Effector memory CD4-positive, alpha-beta T cell (primary cell): ENCODE measurements at places on chromosomes 7 and 10.

DNA sequence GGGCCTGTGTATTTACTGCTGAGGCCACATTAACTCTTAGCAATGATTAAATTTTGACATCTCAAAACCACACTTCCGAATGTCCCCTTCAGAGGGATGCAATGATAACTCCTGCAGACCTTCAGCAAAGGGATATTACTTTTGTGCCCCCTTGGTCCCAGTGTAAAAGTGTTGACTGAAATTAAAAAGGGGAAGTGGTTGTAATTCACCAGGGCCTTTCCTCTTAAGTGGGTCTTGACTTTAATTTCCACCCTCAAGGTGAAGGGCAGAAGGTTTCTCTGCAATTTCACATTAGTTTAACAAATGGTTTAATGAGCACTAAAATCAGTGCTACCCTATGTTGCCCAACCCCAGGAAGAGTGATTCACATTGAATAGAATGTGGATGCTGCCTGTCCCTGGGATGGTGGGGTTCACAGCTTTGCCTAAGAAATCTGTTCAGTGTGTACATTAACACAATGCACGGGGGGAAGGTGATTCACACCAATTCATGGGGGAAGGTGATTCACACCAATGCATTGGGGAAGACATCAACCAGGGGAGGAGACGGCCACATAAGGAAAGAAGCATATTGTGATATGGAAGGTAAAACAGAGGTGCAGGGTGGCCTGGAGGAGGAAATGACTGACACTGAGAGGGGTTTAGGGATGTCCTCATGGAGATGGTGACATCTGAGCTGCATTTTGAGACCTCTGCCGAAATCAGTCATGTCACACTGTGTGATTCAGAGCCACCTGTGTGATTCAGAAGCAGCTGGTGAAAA, 19.4 kb upstream of the TNS3 start:
- no peak overlapping the region for H3K4me3 ChIP-seq
- H3K36me3 ChIP-seq, result no peaks in the 10 kb centered on the region
- H3K27me3 ChIP-seq, result no peaks in the 10 kb centered on the region
- H3K27ac ChIP-seq, result no peak overlapping the region

DNA sequence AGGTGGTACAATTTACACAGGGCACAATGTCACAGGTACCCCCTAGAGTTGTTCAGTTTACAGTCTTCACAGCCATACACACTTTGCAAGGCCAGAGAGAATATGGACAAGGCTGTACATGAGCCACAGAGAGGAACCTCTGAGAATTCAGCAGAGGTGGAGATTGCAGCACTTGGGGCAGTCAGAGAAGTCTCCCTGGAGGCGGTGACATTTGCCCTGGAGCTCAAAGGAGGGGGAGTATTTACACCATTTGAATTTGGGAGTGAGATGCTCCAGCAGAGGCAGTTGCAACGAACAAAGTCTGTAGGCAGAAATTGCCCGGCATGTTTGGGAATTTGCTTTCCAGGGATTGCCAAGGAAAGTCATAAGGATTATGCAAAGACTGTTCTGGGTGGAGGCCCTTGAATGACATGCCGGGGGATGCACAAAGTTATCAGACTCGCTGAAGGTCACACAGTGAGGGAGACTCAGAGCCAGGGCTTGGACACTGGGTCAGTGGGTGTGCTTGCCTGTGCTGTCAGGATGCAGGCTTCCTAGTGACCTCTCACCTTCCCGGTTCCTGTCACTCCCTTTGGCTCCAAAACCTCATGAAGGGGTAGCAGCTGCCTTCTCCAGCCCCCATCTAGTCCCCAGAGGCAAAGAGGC, 160.7 kb upstream of the PCBD1 start:
- H3K36me3 ChIP-seq, result no peaks in the 10 kb centered on the region
- no peaks in the 10 kb centered on the region for H3K27me3 ChIP-seq
- no peak overlapping the region for H3K27ac ChIP-seq
- DNase-seq, result no peak

GRCh38 chr7:16914771-16915170, 33.0 kb upstream of the AGR3 start:
- H3K4me1 ChIP-seq, result no peaks in the 10 kb centered on the region
- no peaks in the 10 kb centered on the region for H3K27me3 ChIP-seq

DNA sequence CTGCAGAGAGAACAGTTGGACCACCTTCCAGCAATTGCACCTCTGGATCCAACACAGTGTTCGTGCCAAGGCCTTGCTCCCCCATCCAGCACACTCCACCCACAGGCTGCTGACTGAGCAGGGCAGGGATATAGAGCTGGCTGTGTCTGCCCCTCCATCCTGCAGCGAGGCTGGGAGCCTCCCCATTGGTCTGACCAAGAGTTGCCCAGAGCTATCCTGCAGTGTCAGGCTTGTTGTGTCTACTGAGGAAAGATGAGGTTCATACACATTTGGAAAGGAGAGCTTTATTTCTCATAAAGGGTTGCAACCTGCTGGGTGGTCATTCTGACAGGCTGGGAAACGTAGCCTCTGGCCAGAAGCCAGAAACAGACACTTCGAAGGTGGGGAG, 27.1 kb downstream of the PRF1 start:
- H3K4me3 ChIP-seq, result no peak overlapping the region
- H3K36me3 ChIP-seq, result no peaks in the 10 kb centered on the region
- H3K27me3 ChIP-seq, result no peaks in the 10 kb centered on the region
- DNase-seq, result no peak

DNA sequence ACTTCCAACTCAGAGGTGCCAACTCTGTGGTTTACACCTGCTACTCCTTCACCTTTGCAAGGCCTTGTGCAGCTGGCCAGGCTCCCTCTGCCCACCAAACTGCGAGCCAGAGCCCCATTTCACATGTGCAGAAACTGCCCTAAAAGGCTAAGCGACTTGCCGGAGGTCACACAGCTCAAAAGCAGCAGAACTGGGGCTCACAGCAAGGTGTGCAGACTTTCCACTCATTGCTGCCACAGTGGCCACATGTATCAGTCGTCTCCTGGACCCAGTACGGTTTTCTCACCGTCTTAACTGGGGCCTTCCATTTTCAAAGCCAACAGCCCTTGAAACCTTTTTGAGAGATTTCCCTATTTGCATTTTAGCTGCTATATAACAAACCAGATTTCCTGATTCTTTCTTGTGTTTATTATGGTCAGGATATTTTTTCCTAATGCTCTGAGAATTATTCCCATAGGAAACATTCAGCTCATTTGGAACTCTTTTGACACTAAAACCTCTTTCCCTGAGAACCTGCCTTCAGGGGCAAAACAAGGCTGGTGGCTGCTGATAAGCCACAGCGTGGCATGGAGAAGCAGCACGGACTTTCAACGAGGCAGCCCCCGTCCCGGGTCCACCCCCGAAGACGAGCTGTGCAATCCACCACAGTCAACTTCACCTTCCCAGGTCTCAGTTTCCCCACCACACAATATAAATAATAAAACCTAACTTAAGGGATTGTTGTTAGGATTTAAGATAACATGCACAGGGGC, 29.9 kb downstream of the SORBS1 start:
- H3K27me3 ChIP-seq, result no peaks in the 10 kb centered on the region
- no peaks in the 10 kb centered on the region for H3K4me1 ChIP-seq
- H3K36me3 ChIP-seq, result no peaks in the 10 kb centered on the region
- H3K27ac ChIP-seq, result no peak overlapping the region
- no peak for DNase-seq
- no peak overlapping the region for H3K4me3 ChIP-seq

GRCh38 chr7:110948280-110948679, 142.6 kb upstream of the LRRN3 start:
- no peaks in the 10 kb centered on the region for H3K27me3 ChIP-seq
- DNase-seq, result no peak
- no peaks in the 10 kb centered on the region for H3K36me3 ChIP-seq
- H3K27ac ChIP-seq, result no peak overlapping the region
- no peaks in the 10 kb centered on the region for H3K4me1 ChIP-seq

GRCh38 chr7:73828107-73828803, 2.5 kb upstream of the CLDN4 start:
- DNase-seq, result no peak
- H3K27ac ChIP-seq, result no peak overlapping the region
- no peak overlapping the region for H3K4me3 ChIP-seq
- no peaks in the 10 kb centered on the region for H3K27me3 ChIP-seq
- H3K4me1 ChIP-seq, result peaks cover 16% of the 10 kb centered on the region
- no peaks in the 10 kb centered on the region for H3K36me3 ChIP-seq

GRCh38 chr10:31808258-31809218, 120.1 kb downstream of the ARHGAP12 start:
- no peaks in the 10 kb centered on the region for H3K27me3 ChIP-seq
- H3K4me3 ChIP-seq, result no peak overlapping the region
- no peaks in the 10 kb centered on the region for H3K4me1 ChIP-seq
- no peak overlapping the region for H3K27ac ChIP-seq

GRCh38 chr10:15705298-15705697, 14.4 kb downstream of the ITGA8 start:
- DNase-seq, result no peak
- no peaks in the 10 kb centered on the region for H3K36me3 ChIP-seq
- H3K4me3 ChIP-seq, result no peak overlapping the region

DNA sequence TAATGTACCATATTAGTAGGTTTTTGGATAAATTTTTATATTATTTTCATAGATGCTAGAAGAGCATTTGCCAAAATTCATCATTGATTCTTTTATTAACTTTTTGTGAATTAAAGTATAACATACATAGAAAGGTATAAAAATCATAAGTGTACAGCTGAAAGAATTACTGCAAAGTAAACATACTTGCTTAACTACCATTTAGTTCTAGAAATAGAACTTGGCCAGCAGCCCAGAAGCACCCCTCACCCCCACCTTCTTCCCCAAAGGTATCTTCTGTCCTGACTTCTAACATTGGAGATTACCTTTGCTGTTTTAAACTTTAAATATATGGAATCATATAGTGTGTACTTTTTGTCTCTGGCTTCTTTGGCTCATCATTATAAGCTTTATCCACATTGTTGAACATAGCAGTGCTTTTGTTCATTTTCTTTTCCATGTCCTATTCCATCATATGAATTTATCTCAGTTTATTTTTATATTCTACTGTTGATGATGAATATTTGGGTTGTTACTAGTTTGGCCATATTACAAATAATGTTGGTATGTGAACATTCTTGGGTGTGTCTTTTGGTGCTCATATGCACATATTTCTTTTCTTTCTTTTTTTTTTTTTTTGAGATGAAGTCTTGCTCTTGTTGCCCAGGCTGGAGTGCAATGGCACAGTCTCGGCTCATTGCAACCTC, 142.8 kb downstream of the ADK start:
- no peaks in the 10 kb centered on the region for H3K36me3 ChIP-seq
- no peak for DNase-seq
- no peaks in the 10 kb centered on the region for H3K27me3 ChIP-seq
- H3K27ac ChIP-seq, result no peak overlapping the region
- H3K4me1 ChIP-seq, result no peaks in the 10 kb centered on the region

- no peak for DNase-seq
- H3K27ac ChIP-seq, result no peak overlapping the region
- H3K27me3 ChIP-seq, result peaks cover 3% of the 10 kb centered on the region
- no peak overlapping the region for H3K4me3 ChIP-seq
These were observed 124.5 kb downstream of the MYOF start for GRCh38 chr10:93357680-93358079.

- peaks cover 41% of the 10 kb centered on the region for H3K4me1 ChIP-seq
- H3K27ac ChIP-seq, result peak within 1 kb of the TSS; percentile 89
These were observed at the start of gene FASTK for GRCh38 chr7:151080522-151081169. Gene FASTK, minus strand, starts transcription at chr7:151080809. Its CDS starts 43 bp downstream, at chr7:151080766.

- DNase-seq, result no peak
- no peak overlapping the region for H3K27ac ChIP-seq
- H3K4me3 ChIP-seq, result no peak overlapping the region
- no peaks in the 10 kb centered on the region for H3K4me1 ChIP-seq
These were observed 24.6 kb downstream of the ABRAXAS2 start for GRCh38 chr10:124826262-124826661.

GRCh38 chr7:129764247-129765084, 152.9 kb downstream of the NRF1 start:
- H3K4me1 ChIP-seq, result no peaks in the 10 kb centered on the region
- no peaks in the 10 kb centered on the region for H3K27me3 ChIP-seq
- DNase-seq, result no peak
- no peak overlapping the region for H3K4me3 ChIP-seq
- H3K27ac ChIP-seq, result no peak overlapping the region

DNA sequence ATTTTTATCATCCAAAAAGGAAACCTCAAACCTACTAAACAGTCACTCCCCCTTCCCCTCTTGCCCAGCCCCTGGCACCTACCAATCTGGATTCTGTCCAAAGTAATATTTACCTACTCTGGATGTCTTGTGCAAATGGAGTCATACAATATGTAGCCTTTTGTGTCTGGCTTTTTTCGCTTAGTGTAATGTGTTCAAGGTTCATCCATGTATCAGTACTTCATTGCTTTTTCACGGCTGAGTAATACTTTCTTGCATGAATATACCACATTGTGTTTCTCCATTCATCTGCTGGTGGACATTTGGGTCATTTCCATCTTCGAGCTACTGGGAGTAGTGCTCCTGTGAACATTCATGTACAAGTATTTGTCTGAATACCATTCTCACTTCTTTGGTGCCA, 113.6 kb downstream of the EEPD1 start:
- no peak overlapping the region for H3K27ac ChIP-seq
- H3K4me3 ChIP-seq, result no peak overlapping the region
- no peaks in the 10 kb centered on the region for H3K4me1 ChIP-seq
- H3K27me3 ChIP-seq, result no peaks in the 10 kb centered on the region
- no peaks in the 10 kb centered on the region for H3K36me3 ChIP-seq

GRCh38 chr7:135169964-135170273, 588 bp downstream of the CYREN start:
- DNase-seq, result no peak
- peak overlapping the region; percentile 96 for H3K27ac ChIP-seq
- no peaks in the 10 kb centered on the region for H3K27me3 ChIP-seq
- peak overlapping the region; percentile 75 for H3K4me3 ChIP-seq
- H3K36me3 ChIP-seq, result peaks cover 17% of the 10 kb centered on the region

DNA sequence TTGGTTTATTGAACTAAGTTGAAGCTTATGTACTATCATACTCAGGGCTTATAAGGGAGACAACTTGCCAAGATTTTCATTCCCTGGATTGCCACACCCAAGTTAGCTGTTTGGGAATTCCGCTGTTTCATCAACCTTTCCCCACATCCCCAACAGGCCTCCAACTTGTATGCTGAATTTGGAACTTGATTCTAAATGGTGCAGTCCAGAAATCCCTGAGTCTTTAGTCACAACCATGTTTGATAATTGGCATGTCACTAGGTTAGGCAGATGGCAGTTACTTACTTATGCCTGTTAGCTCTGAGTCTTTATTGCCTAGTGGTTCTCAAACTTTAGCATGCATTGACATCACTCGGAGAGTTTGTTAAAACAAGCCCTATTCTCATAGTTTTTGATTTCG, 135.4 kb upstream of the PRPS1L1 start:
- H3K4me3 ChIP-seq, result no peak overlapping the region
- no peak for DNase-seq
- no peaks in the 10 kb centered on the region for H3K27me3 ChIP-seq
- H3K4me1 ChIP-seq, result no peaks in the 10 kb centered on the region
- H3K27ac ChIP-seq, result no peak overlapping the region

DNA sequence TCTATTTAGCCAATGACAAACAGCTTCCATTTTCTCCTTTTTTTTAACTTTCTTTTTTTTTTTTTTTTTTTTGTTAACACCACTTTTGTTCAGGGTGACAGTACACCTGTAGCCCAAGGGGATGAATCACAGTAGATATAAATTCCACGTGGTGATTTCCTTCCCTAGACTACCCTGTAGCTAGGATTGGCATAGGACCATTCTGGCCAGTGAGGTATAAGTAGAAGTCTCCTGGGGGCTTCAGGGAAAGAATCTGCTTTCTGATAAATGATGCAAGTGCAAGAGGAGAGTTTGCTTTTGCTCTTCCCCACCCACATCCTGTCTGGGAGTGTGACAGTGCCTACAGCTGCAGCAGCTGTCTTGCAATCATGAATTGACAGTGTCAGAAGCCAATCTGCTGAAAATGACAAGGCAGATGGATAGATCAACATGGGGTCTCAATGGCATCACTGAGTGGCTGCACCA, 63.2 kb upstream of the TOMM7 start:
- no peak overlapping the region for H3K4me3 ChIP-seq
- no peaks in the 10 kb centered on the region for H3K36me3 ChIP-seq
- H3K27me3 ChIP-seq, result no peaks in the 10 kb centered on the region
